ENCODE measurements at places on chromosomes 1 and 21.

DNA sequence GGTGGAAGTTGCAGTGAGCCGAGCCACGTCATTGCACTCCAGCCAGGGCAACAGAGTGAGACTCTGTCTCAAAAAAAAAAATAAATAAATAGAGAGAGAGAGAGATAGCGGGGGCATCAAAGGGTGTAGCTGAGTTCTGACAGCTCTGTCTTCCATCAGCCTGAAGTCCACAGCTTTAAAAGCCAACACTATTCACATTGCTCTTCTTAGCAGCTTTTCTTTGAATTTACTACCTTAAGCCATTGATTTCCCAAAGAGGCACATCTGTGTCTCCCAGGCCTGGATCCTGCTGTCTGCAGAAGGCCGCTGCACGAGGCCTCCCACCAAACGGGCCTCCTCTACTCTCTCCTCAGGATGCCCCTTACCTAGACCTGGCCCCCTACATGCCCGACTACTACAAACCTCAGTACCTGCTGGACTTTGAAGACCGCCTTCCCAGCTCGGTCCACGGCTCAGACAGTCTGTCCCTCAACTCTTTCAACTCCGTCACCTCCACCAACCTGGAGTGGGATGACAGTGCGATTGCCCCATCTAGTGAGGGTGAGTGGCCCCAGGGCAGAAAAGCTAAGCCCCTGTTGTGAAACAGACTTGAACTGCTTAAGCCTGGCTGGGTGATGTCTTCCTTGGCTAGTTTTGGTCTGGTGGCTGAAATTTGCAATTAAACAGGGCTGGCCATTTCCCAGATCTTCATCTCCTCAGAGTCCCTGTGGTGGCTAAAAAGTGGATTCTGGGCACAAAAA lies 16.5 kb upstream of the SLC25A34 start:
- no peak for DNase-seq

DNA sequence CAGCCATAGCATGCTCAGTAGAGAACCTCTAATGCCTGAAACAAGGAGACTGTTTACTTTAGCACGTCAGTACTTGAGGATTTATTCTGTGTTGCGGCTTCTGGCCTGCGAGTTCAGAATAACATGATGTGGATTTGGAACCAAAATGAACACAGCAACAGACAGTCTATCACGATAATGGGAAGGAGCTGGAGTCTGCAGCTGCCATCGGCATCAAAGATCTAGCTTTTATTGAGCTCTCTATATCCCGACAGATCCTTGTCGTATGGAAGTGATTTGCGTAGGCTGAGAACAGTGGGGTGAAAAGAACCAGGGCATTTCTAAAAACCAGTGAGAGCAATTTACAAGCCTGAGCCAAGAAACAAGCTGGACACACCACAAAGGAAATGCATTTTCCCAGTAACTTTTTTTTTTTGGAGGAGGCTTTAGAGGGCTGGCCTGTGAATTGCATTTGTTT lies 294.2 kb downstream of the KIF26B start:
- no peak for DNase-seq

GRCh38 chr1:188006354-188006753 lies 1177.6 kb downstream of the PLA2G4A start:
- no peak for DNase-seq

- DNase-seq = no peak
Measured at GRCh38 chr1:46525253-46525983, 26.0 kb downstream of the KNCN start.

DNA sequence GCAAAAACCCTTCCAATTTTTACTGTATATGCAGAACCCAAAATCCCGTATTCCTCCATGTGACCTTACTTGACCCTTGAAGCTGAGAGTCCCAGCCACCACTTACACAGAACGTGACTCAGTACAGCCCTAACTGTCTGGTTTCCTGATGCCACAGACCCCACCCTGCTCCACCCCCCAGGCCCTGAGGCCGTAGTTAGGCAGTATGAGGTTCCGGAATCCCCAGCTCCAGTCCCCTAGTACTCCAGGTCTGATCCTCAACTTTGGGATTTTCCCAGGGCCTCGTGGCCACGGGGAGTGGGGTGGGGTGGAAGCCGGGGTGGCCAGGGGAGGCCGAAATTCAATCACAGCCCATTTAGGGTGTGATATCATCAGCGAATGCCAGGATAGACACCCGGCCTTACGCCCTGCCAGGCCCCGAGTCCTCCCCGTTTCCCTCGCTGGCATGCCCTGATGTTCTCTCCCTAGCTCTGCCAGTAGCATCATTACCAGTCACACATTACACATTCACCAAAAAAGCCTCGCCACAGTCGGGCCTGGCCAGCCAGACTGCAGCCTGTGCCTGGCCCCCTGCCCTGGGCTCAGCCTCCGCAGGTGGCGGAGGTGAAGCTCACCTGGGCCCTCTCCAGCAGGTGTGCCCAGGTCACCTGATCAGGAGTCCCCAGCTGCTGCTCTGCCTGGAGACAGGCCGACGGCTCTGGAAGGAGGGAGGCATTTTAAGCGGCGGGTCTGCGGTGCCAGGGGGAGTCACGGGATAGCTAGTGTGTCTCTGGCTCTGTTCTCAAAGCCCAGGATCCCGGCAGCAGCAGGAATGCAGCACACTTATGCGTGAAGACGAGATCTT lies 70.8 kb downstream of the SCCPDH start:
- DNase-seq = peak; percentile 46

DNA sequence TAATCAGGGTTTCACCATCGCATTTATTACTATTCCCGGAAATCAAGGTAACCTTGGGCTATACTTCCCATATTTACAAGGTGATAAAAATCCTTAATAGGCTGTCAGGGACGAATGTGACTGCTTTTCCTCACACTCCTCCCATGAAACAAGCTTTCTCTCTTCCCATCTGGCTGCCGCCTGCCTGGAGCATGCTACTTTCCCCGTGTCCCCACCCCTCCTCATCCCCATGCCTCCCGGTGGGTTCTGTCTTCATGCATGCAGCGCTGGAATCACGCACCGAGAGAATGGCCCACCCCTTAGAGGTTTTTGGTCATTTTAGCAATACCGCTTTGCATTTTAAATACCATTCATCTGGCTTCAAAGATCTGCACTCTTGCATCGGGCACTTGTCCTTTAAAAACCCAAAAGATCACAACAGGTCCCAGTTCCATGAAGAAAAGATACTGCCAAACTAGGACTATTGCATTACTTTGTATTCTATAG lies 339.1 kb downstream of the NTNG1 start:
- peak; percentile 8 for DNase-seq

GRCh38 chr1:171715813-171716251 lies 26.0 kb downstream of the VAMP4 start:
- DNase-seq = no peak

- no peak for DNase-seq
Measured at GRCh38 chr1:92399076-92399475, 87.6 kb downstream of the GFI1 start.

- no peak for DNase-seq
Measured at GRCh38 chr1:2984399-2985061, 36.7 kb upstream of the ACTRT2 start.

GRCh38 chr1:9196129-9197040 lies 38.2 kb upstream of the H6PD start:
- DNase-seq = peak; percentile 75

GRCh38 chr21:37251294-37251634 lies 15.9 kb downstream of the VPS26C start:
- no peak for DNase-seq

GRCh38 chr21:40562242-40563002 lies 284.5 kb downstream of the DSCAM start:
- no peak for DNase-seq

- no peak for DNase-seq
Measured at GRCh38 chr1:111446967-111447892, 1.8 kb downstream of the WDR77 start.

DNA sequence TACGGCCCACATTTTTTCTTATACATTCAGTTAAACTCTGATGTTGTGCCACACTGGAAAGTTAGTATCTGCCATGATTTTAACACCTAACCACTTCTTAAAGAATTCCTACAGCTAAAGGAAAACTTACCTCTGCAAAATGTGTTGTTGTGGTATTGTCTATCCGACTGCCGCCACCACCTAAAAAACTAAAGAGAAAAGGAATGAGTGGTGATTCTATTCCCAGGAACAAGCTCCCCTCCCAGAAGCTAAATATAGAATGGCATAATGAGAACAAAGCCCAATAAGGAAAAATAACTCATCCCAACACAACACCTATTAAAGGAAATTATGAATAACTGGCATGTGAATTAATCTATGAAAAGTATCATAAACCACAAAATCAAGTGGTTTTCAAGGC lies 39.5 kb downstream of the RNF115 start:
- DNase-seq = no peak

DNA sequence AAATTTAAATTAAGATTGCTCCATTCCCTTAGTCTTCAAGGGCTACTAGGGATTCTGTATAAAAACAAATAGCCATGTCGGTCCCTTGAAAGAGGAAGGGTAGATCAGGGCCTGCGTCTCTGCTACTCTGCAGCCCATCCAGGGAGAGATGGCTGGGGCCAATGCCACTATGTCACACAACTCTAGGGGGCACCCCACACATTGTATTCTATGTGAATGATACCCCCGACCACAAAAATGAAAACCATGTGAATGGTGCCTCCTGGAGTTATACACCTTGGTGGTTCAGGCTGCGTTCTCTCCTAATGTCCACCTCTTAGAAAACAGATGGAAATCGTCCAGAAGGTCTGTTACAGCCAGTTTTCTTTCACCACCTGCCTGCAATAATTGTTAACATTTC lies 18.0 kb downstream of the PIK3C2B start:
- no peak for DNase-seq

GRCh38 chr1:209021622-209022021 lies 561.9 kb upstream of the CAMK1G start:
- DNase-seq = no peak

DNA sequence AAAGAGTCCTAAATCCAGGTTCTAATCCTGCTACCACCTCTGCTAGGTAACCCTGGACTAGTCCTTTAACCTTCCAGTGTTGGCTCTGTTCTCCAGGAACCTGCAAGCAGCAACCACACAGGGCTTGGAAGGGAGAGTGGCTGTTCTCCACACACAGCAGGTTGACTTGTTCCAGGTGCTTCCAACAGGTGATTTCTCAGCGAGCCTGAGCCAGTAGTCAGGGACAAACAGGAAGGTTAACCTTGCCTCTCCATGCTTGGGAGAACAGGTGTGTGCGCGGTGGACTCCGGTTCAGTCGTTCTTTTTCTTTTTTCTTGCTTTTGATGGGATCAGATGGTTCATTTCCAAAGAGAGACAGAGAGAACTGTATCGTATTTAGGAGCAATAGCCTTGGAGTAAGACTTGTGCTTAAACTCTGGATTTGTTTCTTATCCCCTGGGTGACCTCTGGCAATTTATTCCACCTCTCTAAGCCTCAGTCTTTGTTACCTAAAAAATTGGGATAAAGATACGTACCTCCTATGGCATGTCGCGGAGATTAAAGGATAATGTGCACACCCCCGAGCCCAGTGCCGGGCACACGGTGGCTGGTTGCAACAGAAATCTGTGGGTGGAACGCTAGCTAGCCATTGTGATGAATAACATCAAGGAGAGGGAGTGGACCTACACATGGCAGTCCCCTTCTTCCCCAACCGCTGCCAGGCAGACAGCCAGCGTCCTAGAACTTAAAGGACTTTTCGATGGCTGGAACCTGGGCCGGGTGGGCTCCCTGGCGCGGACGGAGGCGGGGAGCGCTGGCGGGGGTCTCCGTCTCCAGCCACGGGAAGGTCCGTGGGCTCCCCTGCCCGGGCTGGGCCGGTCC lies 583 bp upstream of the CACHD1 start:
- DNase-seq = peak; percentile 2

DNA sequence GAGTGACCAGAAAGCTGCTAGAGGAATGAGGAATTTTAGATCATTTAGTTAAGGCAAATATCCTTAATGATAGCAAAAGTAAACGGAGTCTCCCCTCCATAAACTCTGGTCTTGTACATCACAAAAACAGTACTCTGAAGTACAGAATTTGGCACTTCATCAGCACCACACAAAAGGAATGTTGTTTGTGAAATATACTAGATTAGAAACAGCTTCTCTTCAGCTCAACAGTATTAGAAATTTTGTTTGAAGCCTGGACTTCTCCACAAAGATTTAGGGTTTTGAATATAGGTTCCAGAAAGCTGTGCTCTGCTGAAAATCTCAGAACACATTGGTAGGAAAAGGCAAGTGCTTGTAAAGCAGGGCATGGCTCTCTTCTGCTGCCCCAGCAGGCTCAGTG lies 135.1 kb upstream of the PTGFR start:
- DNase-seq = peak; percentile 66

DNA sequence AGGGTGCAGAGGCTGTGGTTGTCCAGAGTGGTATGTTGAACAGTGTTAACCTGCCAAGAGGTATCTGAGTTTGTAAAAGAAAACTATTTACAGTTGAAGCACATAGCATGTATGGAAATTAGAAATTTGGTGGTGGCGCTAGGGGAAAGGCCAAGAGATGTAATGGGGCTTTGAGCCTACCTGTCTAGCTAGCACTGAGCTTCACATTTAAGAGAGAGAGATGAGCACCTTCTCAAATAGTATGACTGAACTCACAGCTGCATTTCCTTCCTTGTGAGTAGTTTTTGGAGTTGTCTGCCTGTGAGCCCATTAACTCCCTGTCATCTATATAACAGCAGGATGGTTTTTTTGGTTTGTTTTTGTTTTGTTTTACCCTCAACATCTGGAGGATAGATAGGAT lies 4.0 kb downstream of the CLIC4 start:
- no peak for DNase-seq

DNA sequence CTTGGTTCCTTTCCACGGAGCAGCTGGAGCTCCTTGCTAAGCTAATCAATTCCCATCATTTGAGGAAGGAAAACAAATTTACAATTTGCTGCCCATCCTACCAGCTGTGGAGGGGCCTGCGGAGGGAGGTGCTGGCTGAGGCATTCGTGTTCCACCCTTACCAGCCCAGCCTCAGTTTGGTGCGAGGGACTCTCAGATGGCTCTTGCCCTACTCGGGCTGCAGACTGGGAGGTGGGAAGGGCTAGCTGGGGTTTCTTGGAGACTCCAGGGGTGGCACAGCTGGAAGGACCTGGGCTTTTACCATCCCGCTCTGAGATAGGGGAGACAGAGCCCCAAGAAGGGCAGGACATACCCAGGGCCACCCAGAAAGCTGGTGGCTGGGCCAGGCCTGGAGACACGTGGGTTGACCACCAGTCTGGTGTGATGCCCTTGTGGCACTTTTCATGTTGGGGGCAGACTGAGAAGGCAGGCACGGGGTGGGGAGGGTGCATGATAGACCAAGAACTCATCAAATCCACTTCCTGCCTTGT lies 17.7 kb downstream of the DISP3 start:
- no peak for DNase-seq
